ENCODE measurements at places on chromosomes 7 and 10. TPM values are rescaled to one million over a fixed set of nuclear protein-coding genes. Genes with fewer than 3 reads are reported as not detected.

Gene STAG3
- 1.6 TPM for total RNA-seq

Gene CYP3A5
- total RNA-seq, result 0.44 TPM

Gene HHEX
- 8.7 TPM for total RNA-seq

Gene PTPN20
- 0.33 TPM for total RNA-seq

Gene CFAP69
- total RNA-seq, result 5.5 TPM

Gene DNAH11
- under 0.01 TPM for total RNA-seq

Gene OGDHL
- total RNA-seq, result 0.29 TPM

Gene VAX1
- total RNA-seq, result not detected

Gene AMPH
- total RNA-seq, result 7.8 TPM

Gene OR2A42
- not detected for total RNA-seq

Gene TRIL
- 0.58 TPM for total RNA-seq

Gene GDI2
- total RNA-seq, result 540 TPM

Gene CDK14
- total RNA-seq, result 68.5 TPM

Gene GET4
- total RNA-seq, result 27.8 TPM

Gene CLDN15
- total RNA-seq, result 5.8 TPM

Gene STAMBPL1
- total RNA-seq, result 33.2 TPM

Gene AKR1D1
- not detected for total RNA-seq

Gene GBX1
- not detected for total RNA-seq

Gene DPP6
- total RNA-seq, result not detected

Gene OPN1SW
- not detected for total RNA-seq

Gene SEC23IP
- 27.5 TPM for total RNA-seq

Gene MNX1
- total RNA-seq, result not detected

Gene CYP2E1
- 0.44 TPM for total RNA-seq

Gene VIPR2
- total RNA-seq, result under 0.01 TPM

Gene CDK13
- 65.9 TPM for total RNA-seq

Gene PRKCQ
- total RNA-seq, result not detected

Gene SH3PXD2A
- 24.0 TPM for total RNA-seq

Gene AGR2
- not detected for total RNA-seq

Gene CACNB2
- total RNA-seq, result 1.2 TPM

Gene UNC5B
- total RNA-seq, result 34.2 TPM

Gene SYT15
- 0.15 TPM for total RNA-seq

Gene CABCOCO1
- 1.7 TPM for total RNA-seq

Gene VWC2
- total RNA-seq, result not detected

Gene TMEM196
- total RNA-seq, result not detected

Gene PRSS2
- total RNA-seq, result not detected

Gene MYH16
- total RNA-seq, result not detected

Gene NXPH1
- total RNA-seq, result not detected

Gene C10orf53
- total RNA-seq, result not detected

Gene IKZF5
- total RNA-seq, result 4.8 TPM

Gene CCZ1
- total RNA-seq, result 51.3 TPM

Gene RBP3
- not detected for total RNA-seq

Gene PPIF
- total RNA-seq, result 40.4 TPM

Gene PIP
- total RNA-seq, result not detected

Gene OPN4
- not detected for total RNA-seq

Gene AQP1
- 1.5 TPM for total RNA-seq

Gene UBTD1
- total RNA-seq, result 17.2 TPM

Gene FAM241B
- 0.29 TPM for total RNA-seq

Gene NKX1-2
- under 0.01 TPM for total RNA-seq

Gene AZGP1
- total RNA-seq, result not detected

Gene DYNC1I1
- 0.66 TPM for total RNA-seq

Data from smooth muscle cell of trachea (primary cell).